Stimulated activated CD4-positive, alpha-beta T cell treated with anti-CD3 and anti-CD28 coated beads, Interleukin-2, amount 100 ng/mL, for 48 hours (primary cell): ENCODE measurements at places on chromosomes 3 and 15.

DNA sequence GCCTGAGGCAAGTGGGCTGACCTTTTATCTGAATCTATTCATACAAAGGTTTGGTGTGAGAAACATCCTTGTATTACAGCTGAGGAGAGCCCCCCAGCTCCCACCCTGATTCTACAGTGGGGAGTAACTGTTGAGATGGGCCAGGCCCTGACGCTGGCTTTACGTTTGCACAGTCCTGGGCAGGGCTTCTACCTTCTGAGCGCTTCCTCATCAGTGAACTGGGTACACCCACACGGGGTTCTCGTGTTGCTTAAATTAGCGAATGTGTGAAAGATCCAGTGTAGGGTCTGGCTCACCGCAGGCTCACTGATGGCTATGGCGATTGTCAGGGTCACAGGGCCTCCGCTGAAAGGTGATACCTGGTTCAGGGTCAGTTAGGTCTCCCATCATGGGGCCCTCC, 7.3 kb upstream of the GHRL start:
- no peak for DNase-seq

GRCh38 chr3:14476583-14477265, 63.4 kb downstream of the GRIP2 start:
- no peak for DNase-seq

GRCh38 chr3:169661361-169662131, 2.0 kb downstream of the MECOM start:
- DNase-seq = no peak

GRCh38 chr3:133763797-133764683, 17.8 kb downstream of the TF start:
- DNase-seq = no peak

GRCh38 chr3:48546203-48546829, 10.3 kb downstream of the PFKFB4 start:
- DNase-seq = no peak

- DNase-seq = no peak
Observed at GRCh38 chr3:20924646-20925385, 738.8 kb upstream of the SGO1 start.

DNA sequence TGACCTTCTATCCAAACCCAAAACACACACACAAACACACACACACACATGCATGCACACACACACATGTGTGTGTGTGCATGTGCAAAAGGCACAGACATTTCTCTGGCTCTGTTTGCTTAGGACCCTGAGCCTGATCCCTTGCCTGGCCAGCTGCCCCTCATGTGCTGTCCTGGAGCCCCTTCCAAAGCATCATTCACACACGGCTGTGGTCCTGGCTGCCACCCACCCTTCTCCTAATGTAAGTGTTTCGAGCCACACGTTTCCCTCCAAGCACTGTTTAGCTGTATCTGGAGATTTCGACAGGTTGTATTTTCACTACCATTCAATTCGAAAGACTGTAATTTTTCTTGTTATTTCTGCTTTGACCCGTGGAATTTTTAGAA, 45.8 kb upstream of the KLF13 start:
- DNase-seq = no peak

- peak; percentile 43 for DNase-seq
Observed at GRCh38 chr3:192444096-192444790, 283.1 kb downstream of the FGF12 start.

- DNase-seq = no peak
Observed at GRCh38 chr15:39645138-39645975, 64.5 kb downstream of the THBS1 start.

GRCh38 chr15:55685286-55685685, 57.7 kb downstream of the PRTG start:
- DNase-seq = no peak

GRCh38 chr15:34708422-34708821, 46.4 kb downstream of the GJD2 start:
- DNase-seq = no peak

DNA sequence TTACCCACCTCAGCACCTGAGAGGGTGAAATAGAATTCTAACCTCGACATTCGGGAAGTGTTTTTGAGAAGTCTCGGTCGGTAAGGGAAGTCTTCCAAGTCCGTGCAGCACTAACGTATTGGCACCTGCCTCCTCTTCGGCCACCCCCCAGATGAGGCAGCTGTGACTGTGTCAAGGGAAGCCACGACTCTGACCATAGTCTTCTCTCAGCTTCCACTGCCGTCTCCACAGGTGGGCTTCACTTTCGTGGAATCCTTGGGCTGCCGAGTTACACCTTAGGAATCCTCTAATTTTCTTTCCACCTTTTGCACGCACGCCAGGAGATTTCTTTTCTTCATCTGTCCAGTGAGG, 775 bp downstream of the CCNDBP1 start:
- DNase-seq = no peak

DNA sequence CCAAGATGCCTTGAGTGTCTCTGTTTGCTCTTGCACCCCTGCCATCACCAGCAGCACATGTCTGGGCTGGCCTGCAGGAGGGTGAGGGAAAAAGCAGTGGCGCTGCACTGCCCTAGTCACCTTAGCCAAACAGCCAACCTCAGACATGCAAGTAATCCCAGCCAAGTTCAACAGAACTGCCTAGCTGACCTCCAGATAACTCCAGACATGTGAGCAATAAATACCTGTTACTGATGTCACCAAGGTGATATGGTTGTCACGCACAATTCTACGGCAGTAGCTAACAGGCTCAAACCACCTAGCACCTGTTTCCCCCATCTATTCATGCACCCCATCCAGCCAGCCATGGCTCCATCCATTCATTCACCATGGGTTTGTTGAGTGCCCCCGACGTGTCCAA, 99.9 kb downstream of the SRGAP3 start:
- DNase-seq = no peak

- DNase-seq = peak; percentile 17
Observed at GRCh38 chr3:59502806-59503205, 453.0 kb upstream of the CFAP20DC start.

- no peak for DNase-seq
Observed at GRCh38 chr15:56640549-56640948, 92.8 kb downstream of the ZNF280D start.

GRCh38 chr3:37968813-37969595, 21.6 kb upstream of the VILL start:
- DNase-seq = no peak

GRCh38 chr3:30677347-30677685, 70.9 kb downstream of the TGFBR2 start:
- DNase-seq = no peak

DNA sequence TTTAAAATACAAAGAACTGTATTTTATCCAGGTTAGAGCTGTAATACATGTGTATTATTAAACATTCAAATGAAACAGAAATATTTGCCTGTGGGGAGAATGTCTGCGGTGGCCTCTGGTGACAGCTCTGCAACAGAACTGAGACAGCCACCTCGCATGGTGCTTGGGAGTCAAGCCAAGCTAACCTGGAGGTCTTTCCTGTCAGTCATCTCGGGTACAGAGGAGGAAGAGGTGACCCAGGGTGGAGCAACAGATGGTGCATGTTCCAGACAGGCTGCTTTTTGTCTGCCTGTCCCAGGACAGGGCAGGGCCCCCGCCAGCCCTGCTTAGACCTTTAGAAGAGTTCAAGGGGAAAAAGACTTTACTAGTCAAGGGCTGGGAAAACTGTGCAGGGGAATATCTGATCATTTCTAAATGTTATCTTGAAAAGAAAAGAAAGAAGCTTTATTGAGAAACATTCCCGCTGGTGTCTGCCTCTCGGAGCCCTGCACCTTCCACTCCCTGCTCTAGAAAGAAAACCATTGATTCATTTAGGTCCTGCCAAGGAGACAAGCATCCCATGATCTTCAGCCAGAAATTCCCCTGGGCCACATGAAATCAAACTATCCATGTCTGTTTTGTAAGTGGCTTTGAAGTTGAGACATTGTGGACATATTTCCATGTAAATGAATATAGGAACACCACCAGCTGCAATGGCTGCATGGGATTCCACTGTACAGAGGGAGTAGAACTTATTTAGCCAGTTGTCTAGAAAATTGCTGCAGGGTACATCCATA, 5.5 kb upstream of the NR2E3 start:
- DNase-seq = no peak

GRCh38 chr3:59573911-59574310, 524.1 kb upstream of the CFAP20DC start:
- no peak for DNase-seq

GRCh38 chr3:46860810-46861604, 2.2 kb downstream of the MYL3 start:
- DNase-seq = no peak

DNA sequence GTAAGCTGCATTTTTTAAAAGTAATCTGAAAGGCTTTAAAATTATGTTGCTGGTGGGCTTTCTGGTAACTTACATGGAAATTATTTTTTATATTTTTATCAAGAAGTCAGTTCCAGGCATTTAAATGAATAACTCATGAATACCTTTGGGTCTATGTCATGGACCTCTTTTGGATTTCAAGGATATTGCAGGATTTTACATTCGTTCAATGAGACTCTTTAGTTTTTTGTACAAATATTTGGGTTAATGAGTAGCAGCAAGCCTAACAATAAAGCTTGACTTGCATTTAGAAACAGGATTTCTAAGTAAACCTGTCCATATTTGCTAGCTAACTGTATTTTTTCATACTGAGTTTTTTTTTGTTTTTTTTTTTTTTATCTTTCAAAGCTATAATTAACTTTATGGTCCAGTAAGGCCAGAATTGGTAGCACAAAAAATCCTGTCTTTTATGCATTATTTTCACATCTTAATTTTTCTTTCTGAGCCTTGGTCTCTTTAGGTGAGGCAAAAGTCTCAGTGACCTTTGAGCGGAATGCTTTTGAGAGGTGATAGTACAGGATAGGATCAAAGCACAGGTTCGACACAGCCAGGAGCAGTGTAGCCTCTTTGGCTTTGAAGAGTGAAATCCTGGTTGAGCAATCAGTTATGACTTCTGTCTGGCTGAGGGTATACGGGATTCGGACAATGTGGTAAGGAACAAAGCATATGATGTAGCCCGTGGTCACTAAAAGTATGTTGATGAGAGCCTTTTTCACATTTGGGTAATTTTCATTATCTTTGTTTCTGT, 4.8 kb downstream of the GPR171 start:
- no peak for DNase-seq

- peak; percentile 70 for DNase-seq
Observed at GRCh38 chr3:101069901-101070798, 76.9 kb upstream of the ABI3BP start.

DNA sequence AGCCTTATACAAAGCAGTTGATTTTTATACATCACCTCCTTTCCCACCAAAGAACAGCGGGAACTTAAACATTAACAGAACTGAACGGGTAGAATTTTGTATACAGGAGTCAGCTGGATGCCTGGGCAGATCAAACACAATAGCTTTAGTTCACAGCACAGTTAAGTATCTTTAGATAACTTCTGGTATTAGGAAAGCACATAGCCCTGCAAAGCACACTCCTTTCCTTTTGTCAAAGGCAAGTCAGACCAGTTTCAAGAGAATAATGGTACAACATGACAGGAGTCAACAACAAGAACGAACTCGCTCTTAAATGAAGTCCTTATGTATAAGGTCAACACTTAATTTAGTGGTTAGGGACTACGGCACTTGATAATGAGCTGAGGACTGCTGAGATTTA, 26.3 kb downstream of the ABCC5 start:
- DNase-seq = no peak

DNA sequence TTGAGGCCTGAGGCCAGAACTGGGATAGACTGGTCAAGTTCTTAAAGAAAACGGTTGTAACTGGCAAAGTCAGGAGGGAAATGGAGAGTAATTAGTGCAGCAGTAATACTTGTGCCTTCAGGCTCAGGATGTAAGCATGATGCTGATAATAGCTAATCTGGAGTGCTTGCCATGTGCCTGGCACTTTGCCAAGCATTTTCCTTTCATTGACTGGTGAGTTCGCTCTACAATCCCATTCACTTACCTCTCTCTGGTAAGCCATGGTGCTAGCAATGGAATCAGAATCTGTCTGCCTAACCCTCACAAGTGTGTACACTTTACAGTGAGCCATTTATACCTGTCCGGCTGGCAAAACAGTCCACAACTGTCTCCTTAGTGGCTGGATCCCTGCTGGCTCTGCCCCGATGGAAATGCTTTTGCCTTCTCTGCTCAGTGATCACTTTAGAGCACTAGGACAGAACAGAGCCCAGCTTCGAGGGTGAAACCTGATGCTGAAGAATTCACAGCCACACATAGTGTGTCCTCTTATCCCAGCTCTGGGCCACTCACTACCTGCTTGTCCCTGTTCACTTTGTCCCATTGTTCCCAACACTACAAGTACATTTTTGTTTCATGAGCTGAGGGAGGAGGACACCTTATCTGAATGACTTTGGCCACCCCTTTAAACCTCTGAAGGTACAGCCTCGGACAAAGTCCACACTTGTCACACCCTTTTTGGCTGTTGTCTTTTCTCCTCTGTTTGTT, 10.3 kb downstream of the CHP1 start:
- no peak for DNase-seq

- no peak for DNase-seq
Observed at GRCh38 chr3:48086705-48087104, 70.5 kb upstream of the MAP4 start.

GRCh38 chr3:120637851-120638559, 41.9 kb downstream of the NDUFB4 start:
- DNase-seq = no peak

- DNase-seq = no peak
Observed at GRCh38 chr15:36844534-36844998, 255.8 kb downstream of the MEIS2 start.

GRCh38 chr3:123759311-123759710, 124.8 kb downstream of the MYLK start:
- DNase-seq = no peak
